ENCODE measurements at places on chromosomes 6 and 20.

GRCh38 chr6:75155631-75156030 lies 50.2 kb downstream of the COL12A1 start:
- no peak overlapping the region for H3K4me3 ChIP-seq
- no peaks in the 10 kb centered on the region for H3K4me1 ChIP-seq
- H3K27ac ChIP-seq: no peak overlapping the region
- no peak for DNase-seq

GRCh38 chr6:50778696-50779095 lies 40.0 kb upstream of the TFAP2B start:
- H3K36me3 ChIP-seq: no peaks in the 10 kb centered on the region
- DNase-seq: no peak
- H3K4me1 ChIP-seq: no peaks in the 10 kb centered on the region

DNA sequence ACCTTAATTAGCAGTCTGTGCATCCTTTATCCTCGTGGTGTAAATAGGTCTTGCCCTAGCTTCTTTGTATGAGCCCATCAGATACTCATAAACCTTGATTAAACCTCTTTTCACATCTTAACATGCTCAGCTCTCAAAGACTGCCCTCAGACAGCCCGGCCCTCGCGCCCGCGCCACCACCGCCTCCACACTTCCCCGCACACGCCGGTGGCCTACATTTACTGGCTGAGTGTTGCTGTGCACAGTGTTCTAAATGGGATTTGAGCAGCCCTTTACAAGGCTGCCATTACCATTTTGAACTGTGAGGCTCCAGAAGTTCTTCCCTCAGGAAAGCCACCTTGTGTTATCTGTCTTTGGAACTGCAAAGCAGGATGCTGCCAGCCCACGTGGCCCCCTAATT lies 63.0 kb upstream of the INSM1 start:
- no peak overlapping the region for H3K4me3 ChIP-seq
- no peak for DNase-seq
- no peaks in the 10 kb centered on the region for H3K36me3 ChIP-seq
- H3K4me1 ChIP-seq: no peaks in the 10 kb centered on the region

DNA sequence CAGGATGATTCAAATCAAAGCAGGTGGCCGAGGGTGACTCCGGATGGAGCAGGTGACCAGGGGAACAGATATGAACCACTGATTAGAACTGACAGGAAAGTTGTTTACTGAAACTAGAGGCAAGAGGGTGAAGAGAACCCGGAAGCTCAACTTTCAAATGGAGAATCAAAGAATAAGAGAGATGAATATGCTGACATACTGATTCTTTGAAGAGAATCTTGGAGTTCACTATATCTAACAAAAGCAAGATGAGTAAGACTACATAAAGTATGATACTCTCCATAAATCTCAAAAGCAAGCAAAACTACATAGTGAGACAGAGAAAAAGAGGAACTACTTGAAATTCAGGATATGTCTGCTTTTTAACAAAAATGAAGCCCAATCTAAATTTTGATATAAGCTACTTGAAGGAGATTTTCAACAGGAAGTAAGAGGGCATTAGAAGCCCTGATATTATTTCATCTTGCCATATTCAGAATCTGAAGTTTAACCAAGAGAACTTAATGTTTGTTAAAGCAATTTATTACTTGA lies 4.0 kb upstream of the UBD start:
- no peaks in the 10 kb centered on the region for H3K36me3 ChIP-seq
- no peaks in the 10 kb centered on the region for H3K27me3 ChIP-seq
- H3K4me1 ChIP-seq: no peaks in the 10 kb centered on the region
- no peak for DNase-seq
- H3K4me3 ChIP-seq: no peak overlapping the region
- no peak overlapping the region for H3K27ac ChIP-seq

DNA sequence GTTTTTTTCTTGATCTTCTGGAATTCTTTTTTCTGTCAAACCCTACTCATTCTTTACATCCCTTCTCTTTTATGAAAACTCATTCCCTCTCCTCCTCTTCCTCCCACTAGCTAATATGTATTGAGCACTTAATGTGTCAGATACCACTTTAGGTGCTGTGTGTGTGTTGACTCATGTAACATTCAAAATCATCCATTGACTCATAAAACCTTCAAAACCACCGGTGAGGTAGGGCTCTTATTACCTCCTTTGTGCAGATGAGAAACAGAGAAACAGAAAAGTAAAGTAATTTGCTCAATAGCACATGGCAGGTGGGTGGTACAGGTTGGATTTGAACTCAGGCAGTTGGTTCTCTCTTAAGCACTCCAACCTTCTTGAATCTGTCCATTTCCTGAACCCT lies 136.3 kb upstream of the NEDD9 start:
- no peak for DNase-seq
- H3K4me3 ChIP-seq: no peak overlapping the region
- H3K4me1 ChIP-seq: peaks cover 30% of the 10 kb centered on the region
- peak overlapping the region; percentile 77 for H3K27ac ChIP-seq
- no peaks in the 10 kb centered on the region for H3K27me3 ChIP-seq

GRCh38 chr6:134425513-134425912 lies 107.6 kb upstream of the SGK1 start:
- H3K27me3 ChIP-seq: no peaks in the 10 kb centered on the region
- no peaks in the 10 kb centered on the region for H3K4me1 ChIP-seq
- DNase-seq: no peak
- no peak overlapping the region for H3K4me3 ChIP-seq

GRCh38 chr20:49610691-49611538 lies 43.0 kb upstream of the PTGIS start:
- H3K27ac ChIP-seq: no peak overlapping the region
- H3K36me3 ChIP-seq: no peaks in the 10 kb centered on the region
- H3K4me1 ChIP-seq: no peaks in the 10 kb centered on the region
- no peaks in the 10 kb centered on the region for H3K27me3 ChIP-seq
- peak overlapping the region; percentile 20 for H3K4me3 ChIP-seq
- DNase-seq: peak; percentile 68

GRCh38 chr6:108961985-108962384 lies 113.8 kb downstream of the ARMC2 start:
- no peak overlapping the region for H3K27ac ChIP-seq
- peaks cover 28% of the 10 kb centered on the region for H3K4me1 ChIP-seq
- DNase-seq: no peak
- H3K4me3 ChIP-seq: no peak overlapping the region

DNA sequence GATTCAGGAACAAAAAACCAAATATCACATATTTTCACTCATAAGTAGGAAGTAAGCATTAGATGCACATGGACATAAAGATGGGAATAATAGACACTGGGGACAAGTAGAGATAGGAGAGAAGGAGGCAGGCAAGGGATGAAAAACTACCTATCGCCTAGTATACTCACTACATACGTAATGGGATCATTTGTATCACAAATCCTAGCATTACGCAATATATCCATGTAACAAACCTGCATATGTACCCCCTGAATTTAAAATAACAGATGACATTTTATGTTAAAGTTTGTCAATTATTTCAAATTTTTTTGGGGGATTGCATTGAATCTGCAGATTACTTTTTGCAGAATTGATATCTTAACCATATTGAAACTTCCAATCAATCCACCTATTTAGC lies 660.5 kb upstream of the MAN1A1 start:
- no peak for DNase-seq
- H3K4me1 ChIP-seq: no peaks in the 10 kb centered on the region
- no peak overlapping the region for H3K27ac ChIP-seq
- no peaks in the 10 kb centered on the region for H3K27me3 ChIP-seq
- H3K36me3 ChIP-seq: no peaks in the 10 kb centered on the region
- no peak overlapping the region for H3K4me3 ChIP-seq

DNA sequence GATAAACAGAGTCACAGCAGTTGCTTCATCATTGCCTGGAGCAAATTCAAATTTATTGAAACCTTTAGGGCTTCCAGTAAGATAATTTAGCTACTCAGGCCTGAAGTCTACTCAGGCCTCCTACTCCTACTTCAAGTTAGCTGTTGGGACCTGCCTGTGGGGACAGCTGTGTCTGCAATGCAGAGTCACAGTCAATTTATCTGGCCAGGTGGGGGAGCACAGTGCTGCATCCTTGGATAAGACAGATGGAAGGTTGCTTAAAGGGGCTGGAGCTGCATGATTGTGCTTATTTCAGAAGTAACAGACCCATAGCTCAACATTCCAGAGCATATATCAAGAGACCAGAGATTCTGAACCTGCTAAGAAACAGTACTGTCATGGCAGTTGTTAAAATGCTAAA lies 932.1 kb downstream of the QKI start:
- no peaks in the 10 kb centered on the region for H3K36me3 ChIP-seq
- H3K27me3 ChIP-seq: no peaks in the 10 kb centered on the region
- no peaks in the 10 kb centered on the region for H3K4me1 ChIP-seq
- no peak overlapping the region for H3K4me3 ChIP-seq

- no peak overlapping the region for H3K27ac ChIP-seq
- no peaks in the 10 kb centered on the region for H3K36me3 ChIP-seq
- DNase-seq: no peak
- H3K27me3 ChIP-seq: no peaks in the 10 kb centered on the region
These were observed 627.5 kb downstream of the PRKN start for GRCh38 chr6:162100096-162100495.

DNA sequence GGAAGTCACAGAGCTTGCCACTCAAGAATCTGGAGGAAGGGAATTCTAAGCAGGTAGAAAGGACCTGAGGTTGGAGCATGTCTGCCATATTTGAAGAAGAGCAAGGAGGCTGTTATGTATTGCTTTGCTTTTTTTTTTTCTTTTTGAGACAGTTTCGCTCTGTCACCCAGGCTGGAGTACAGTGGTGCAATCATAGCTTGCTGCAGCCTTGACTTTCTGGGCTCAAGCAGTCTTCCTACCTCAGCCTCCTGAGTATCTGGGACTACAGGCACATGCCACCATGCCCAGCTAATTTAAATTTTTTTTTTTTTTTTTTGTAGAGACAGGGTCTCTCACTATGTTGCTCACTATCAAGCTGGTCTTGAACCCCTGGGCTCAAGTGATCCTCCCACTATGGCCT lies 40.8 kb downstream of the ORC3 start:
- DNase-seq: no peak
- no peaks in the 10 kb centered on the region for H3K27me3 ChIP-seq
- no peaks in the 10 kb centered on the region for H3K4me1 ChIP-seq
- peaks cover 5% of the 10 kb centered on the region for H3K36me3 ChIP-seq
- no peak overlapping the region for H3K27ac ChIP-seq

- no peak overlapping the region for H3K4me3 ChIP-seq
- no peak for DNase-seq
- no peaks in the 10 kb centered on the region for H3K36me3 ChIP-seq
These were observed 242.1 kb downstream of the SOD2 start for GRCh38 chr6:159450815-159451465.

DNA sequence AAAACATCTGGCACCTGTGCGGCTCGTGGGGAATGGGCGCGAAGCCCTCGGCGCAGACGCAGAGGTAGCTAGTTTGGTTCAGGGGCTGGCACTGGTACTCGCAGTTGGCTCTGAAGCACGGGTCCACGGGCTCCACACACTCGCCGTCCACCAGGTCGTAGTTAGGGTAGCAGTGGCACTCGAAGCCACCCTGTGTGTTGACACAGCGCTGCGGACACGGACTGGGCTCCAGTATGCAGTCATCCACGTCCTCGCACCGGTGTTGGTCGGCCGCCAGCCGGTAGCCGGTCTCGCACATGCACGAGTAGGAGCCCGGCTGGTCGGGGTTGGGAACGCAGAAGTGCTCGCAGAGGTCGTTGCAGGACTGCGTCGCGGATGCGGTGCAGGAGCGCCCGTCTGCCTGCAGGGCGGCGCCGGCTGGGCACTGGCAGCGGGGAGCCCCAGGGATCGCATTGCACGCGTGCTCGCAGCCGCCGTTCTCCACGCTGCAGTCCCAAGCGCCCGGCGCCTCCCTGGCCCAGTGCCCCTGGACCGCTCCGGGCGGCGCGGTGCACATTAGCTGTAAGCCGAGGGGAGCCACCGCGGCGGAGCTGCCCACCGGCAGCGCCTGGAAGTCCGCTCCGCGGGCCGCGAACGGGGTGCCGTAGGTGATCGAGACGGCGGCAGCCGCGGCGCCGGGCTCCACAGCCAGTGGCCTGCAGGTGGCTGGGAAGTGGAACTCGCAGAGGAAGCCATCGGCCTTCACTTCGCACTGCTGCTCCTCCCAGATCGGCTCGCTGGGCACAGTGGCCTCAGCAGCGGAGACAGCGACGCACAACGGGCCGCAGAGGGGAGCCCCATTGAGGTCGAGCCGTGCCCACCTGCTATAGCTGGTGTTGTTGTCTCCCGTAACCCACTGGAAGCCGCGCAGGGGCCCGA lies 930 bp downstream of the THBD start:
- peak overlapping the region; percentile 52 for H3K4me3 ChIP-seq
- H3K4me1 ChIP-seq: no peaks in the 10 kb centered on the region

DNA sequence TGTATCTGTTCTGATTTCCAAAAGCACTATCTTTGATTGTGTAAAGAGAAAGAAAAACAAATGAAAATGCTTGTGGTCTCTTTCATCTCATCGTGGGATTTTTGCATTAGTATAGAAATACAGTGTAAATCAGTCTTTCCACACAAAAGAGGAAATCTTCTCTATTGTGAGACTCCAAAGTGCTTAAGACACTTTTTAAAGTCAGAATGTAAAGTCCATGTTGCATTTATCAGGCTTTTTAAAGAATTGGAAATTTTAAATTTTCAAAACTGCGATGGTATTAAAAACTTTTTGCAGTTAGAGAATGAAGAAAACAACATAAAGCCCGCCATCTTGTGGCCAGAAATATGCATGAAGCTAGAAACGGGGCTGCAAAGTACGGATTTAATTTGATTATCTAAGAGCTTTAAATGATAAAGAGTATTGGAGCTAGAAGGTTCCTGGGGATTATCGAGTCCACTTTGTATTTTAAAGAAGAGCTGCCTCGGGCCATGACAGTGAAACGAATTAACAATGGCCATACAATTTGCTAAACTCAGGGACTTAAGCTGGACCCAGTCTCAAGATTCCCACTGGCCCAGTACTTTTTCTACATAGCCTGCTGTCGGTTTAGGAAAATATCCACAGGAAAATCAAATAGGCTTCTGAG lies 339.6 kb downstream of the ARHGAP18 start:
- no peak overlapping the region for H3K4me3 ChIP-seq
- DNase-seq: no peak
- peak overlapping the region; percentile 44 for H3K27ac ChIP-seq
- H3K27me3 ChIP-seq: no peaks in the 10 kb centered on the region

- H3K27ac ChIP-seq: no peak overlapping the region
- DNase-seq: no peak
- no peaks in the 10 kb centered on the region for H3K4me1 ChIP-seq
- no peaks in the 10 kb centered on the region for H3K36me3 ChIP-seq
These were observed 9.4 kb upstream of the COMMD7 start for GRCh38 chr20:32752458-32753250.

- H3K27me3 ChIP-seq: no peaks in the 10 kb centered on the region
- no peaks in the 10 kb centered on the region for H3K4me1 ChIP-seq
- no peak overlapping the region for H3K4me3 ChIP-seq
- H3K36me3 ChIP-seq: no peaks in the 10 kb centered on the region
- H3K27ac ChIP-seq: no peak overlapping the region
These were observed 280.5 kb upstream of the OPRM1 start for GRCh38 chr6:153758516-153758915.

DNA sequence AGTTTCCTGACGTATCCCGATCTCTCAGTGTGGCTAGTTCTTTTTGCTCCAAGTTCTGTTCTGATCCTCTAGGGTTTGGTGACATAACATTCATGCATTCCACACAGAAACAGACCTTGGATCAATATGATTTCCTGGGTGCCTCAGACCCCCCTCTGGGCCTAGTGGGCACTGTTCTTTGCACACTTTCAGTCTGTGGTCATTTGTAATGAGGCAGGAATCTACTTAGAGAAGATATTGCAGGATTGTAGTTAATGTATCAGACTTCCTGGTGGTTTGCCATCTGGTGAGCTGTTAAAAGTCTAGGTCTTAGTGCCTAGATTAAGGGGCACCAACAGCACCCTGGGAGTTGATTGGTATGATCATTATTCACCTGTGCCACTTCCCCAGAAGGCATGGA lies 7.5 kb downstream of the BEND6 start:
- H3K27ac ChIP-seq: no peak overlapping the region
- no peaks in the 10 kb centered on the region for H3K4me1 ChIP-seq
- H3K36me3 ChIP-seq: no peaks in the 10 kb centered on the region
- H3K27me3 ChIP-seq: no peaks in the 10 kb centered on the region

Data from right atrium auricular region (tissue), 2 donors.